ENCODE measurements at places on chromosomes 3 and 15. TPM values are rescaled to one million over a fixed set of nuclear protein-coding genes. Genes with fewer than 3 reads are reported as not detected.

Gene LTF
- 2.7 TPM for total RNA-seq

Gene FOXL2NB
- not detected for total RNA-seq

Gene FBXL22
- total RNA-seq: 29.5 TPM

Gene IL17RD
- total RNA-seq: 9.6 TPM

Gene IL20RB
- total RNA-seq: 0.44 TPM

Gene ZNF501
- total RNA-seq: 5.3 TPM

Gene CX3CR1
- 0.82 TPM for total RNA-seq

Gene CLRN1
- not detected for total RNA-seq

Gene EPM2AIP1
- total RNA-seq: 25.4 TPM

DNA sequence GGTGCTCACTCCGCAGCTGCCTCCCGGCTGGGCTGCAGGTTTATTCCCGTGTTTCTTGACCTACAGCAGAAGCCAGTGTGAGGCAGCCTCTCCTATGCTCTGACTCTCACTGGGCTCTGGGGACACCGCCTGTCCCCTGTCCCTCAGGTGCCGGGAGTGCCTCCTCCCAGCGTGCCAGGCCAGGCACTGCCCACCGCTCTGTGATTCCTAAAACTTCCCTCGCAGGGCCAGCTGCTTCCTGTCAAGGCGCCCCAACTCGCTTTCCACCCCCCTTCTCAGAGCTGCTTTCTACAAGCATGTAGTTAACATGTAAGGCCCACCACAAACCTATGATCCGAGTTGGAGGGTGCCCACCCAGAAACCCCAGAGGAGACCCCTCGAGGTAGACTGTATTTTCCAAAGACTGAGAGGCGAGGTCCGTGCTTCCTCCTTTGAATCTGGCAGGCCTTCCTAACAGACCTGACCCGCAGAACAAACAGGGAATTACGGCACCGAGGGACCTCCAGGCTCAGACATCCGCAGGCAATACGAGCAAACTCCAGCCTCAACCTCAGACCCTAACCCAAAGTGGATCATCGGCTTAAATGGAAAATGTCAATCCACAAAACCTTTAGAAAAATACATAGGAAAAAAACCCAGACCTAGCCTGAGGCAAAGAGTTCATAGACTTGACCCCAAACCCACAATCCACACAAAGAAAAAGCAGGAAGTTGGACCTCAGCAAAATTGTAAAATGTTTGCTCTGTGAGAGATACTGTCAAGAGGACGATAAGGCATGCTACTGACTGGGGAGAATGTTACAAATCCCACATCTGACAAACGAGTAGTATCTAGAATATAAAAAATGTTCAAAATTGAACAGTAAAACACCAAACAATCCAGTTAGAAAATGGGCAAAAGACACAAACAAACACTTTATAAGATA, 121.3 kb upstream of the IQSEC1 start:
- no peaks in the 10 kb centered on the region for H3K36me3 ChIP-seq
- peaks cover 33% of the 10 kb centered on the region for H3K4me1 ChIP-seq

GRCh38 chr3:57118254-57118653, 46.9 kb downstream of the IL17RD start:
- no peak overlapping the region for H3K4me3 ChIP-seq
- peaks cover 11% of the 10 kb centered on the region for H3K36me3 ChIP-seq
- H3K27me3 ChIP-seq: no peaks in the 10 kb centered on the region
- DNase-seq: no peak
- peaks cover 15% of the 10 kb centered on the region for H3K4me1 ChIP-seq
- no peak overlapping the region for H3K27ac ChIP-seq

- H3K27ac ChIP-seq: peak within 1 kb of the TSS; percentile 97
- DNase-seq: peak; percentile 56
- H3K4me1 ChIP-seq: peaks cover 51% of the 10 kb centered on the region
- H3K4me3 ChIP-seq: peak within 1 kb of the TSS; percentile 94
These were observed at the start of gene CRTC3 for GRCh38 chr15:90529371-90530249. CRTC3 (plus strand) TSS chr15:90529923; CDS start chr15:90530072, 149 bp downstream.

GRCh38 chr15:71515375-71516186, 294.8 kb upstream of the NR2E3 start:
- H3K36me3 ChIP-seq: no peaks in the 10 kb centered on the region
- no peak for DNase-seq
- H3K4me1 ChIP-seq: peaks cover 29% of the 10 kb centered on the region
- no peak overlapping the region for H3K4me3 ChIP-seq

GRCh38 chr3:159764490-159765029, 224.1 kb upstream of the IL12A start:
- H3K36me3 ChIP-seq: no peaks in the 10 kb centered on the region
- H3K27ac ChIP-seq: peak overlapping the region; percentile 99
- peak; percentile 61 for DNase-seq
- H3K4me3 ChIP-seq: peak overlapping the region; percentile 90
- H3K27me3 ChIP-seq: no peaks in the 10 kb centered on the region

- H3K4me1 ChIP-seq: no peaks in the 10 kb centered on the region
- H3K27ac ChIP-seq: no peak overlapping the region
- no peak overlapping the region for H3K4me3 ChIP-seq
- no peak for DNase-seq
- H3K36me3 ChIP-seq: no peaks in the 10 kb centered on the region
- no peaks in the 10 kb centered on the region for H3K27me3 ChIP-seq
These were observed 385.3 kb downstream of the NTRK3 start for GRCh38 chr15:87871258-87871681.

- no peak overlapping the region for H3K4me3 ChIP-seq
- DNase-seq: no peak
- peaks cover 22% of the 10 kb centered on the region for H3K4me1 ChIP-seq
These were observed 211.5 kb upstream of the P2RY1 start for GRCh38 chr3:152623286-152623911.

DNA sequence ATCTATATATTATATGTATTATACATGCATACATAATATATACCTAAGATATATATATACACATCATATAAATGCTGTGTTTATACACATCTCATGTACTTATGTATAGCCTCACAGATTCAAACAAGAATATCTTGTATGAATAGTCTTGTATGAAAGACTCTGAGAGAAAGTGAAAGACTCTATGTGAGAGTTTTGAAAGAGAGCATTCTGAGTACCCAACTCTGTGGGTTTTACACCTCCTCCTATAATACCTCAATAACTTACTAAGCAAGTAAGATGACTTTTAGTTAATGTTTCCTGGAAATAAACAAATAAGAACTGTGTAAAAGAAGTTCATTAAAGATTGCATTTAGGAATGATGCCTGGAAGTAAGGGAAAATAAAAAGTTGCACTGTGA, 108.1 kb upstream of the GMNC start:
- H3K27ac ChIP-seq: no peak overlapping the region
- H3K36me3 ChIP-seq: no peaks in the 10 kb centered on the region
- DNase-seq: no peak

- no peaks in the 10 kb centered on the region for H3K4me1 ChIP-seq
- H3K36me3 ChIP-seq: no peaks in the 10 kb centered on the region
- no peak overlapping the region for H3K4me3 ChIP-seq
- DNase-seq: no peak
These were observed 140.3 kb downstream of the ADAMTSL3 start for GRCh38 chr15:83794209-83794608.

- no peak overlapping the region for H3K27ac ChIP-seq
- no peaks in the 10 kb centered on the region for H3K27me3 ChIP-seq
- peaks cover 31% of the 10 kb centered on the region for H3K4me1 ChIP-seq
These were observed 82.2 kb upstream of the CTDSPL start for GRCh38 chr3:37779289-37780152.
